ENCODE measurements at places on chromosomes 6 and 20.

DNA sequence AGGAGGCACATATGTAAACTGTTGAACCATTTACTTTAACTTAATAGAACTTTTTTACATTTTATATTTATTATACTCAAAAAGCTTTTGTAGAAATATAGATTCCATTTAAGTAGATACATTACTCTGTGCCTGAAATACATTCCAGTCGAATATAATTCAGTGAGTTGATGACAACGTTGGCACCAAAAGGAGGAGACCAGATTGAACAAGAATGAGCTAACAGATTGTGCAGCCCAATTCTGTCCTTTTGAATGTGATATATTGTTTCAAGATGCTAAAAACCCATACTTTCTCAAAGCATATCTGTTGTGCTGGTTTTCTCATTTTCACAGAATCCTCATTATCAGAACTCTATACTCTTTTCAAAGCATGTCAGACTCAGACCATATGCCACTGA lies 147.4 kb upstream of the SIM1 start:
- no peak for DNase-seq

DNA sequence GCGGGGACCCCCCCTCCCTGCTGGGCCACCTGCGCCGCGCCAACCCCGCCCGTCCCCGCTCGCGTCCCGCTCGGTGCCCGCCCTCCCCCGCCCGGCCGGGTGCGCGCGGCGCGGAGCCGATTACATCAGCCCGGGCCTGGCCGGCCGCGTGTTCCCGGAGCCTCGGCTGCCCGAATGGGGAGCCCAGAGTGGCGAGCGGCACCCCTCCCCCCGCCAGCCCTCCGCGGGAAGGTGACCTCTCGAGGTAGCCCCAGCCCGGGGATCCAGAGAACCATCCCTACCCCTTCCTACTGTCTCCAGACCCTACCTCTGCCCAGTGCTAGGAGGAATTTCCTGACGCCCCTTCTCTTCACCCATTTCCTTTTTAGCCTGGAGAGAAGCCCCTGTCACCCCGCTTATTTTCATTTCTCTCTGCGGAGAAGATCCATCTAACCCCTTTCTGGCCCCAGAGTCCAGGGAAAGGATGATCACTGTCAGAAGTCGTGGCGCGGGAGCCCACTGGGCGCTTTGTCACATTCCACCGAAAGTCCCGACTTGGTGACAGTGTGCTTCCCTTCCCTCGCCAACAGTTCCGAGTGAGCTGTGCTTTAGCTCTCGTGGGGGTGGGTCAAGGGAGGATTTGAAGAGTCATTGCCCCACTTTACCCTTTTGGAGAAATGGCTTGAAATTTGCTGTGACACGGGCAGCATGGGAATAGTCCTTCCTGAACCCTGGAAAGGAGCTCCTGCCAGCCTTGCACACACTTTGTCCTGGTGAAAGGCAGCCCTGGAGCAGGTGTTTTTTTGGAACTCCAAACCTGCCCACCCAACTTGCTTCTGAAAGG lies 2.1 kb downstream of the VEGFA start:
- DNase-seq: peak; percentile 62

- DNase-seq: no peak
Measured at GRCh38 chr6:35199866-35200265, 13.9 kb upstream of the SCUBE3 start.

DNA sequence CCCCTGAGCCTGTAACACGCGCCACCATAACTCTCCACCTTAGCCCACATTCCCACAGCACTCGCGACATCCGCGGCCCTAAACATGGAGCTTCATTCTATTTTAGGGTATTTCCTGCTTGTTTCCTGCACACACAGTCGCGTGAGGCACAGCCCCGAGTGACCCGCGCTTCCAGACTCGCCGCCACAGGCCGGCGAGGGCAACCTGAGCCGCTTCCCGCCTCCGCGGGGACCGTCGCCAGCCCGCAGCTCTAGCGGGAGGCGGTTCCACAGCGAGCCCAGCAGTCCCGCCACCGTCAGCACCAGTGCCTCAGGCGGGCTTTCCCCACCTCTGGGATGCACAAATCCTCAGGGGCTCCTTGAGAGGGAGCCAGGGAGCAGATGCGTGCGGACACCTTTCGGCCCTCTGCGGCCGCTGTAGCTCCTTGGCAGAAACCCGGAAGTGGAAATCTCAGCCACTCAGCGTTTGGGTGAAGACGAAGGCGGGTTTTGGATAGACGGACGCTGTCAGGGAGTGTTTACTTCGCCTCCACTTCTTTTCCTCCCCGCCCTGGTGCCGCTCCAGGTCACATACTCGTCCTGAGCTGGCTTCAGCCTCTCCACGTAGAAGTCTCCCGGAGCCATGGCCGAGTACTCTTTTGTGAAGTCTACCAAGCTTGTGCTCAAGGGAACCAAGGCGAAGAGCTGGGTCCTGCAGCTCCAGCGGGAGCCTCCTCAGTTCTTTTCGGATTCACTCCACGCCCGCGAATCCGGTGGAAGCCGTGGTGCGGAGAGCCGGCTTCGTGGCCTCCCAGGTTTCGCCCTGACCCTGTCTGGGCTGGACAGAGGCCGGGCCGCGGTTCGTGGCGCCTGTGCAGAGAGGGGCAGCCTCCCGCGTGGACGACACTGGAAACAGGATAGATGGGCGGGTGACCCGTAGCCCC lies 2177.4 kb upstream of the DEFB115 start:
- peak; percentile 7 for DNase-seq

DNA sequence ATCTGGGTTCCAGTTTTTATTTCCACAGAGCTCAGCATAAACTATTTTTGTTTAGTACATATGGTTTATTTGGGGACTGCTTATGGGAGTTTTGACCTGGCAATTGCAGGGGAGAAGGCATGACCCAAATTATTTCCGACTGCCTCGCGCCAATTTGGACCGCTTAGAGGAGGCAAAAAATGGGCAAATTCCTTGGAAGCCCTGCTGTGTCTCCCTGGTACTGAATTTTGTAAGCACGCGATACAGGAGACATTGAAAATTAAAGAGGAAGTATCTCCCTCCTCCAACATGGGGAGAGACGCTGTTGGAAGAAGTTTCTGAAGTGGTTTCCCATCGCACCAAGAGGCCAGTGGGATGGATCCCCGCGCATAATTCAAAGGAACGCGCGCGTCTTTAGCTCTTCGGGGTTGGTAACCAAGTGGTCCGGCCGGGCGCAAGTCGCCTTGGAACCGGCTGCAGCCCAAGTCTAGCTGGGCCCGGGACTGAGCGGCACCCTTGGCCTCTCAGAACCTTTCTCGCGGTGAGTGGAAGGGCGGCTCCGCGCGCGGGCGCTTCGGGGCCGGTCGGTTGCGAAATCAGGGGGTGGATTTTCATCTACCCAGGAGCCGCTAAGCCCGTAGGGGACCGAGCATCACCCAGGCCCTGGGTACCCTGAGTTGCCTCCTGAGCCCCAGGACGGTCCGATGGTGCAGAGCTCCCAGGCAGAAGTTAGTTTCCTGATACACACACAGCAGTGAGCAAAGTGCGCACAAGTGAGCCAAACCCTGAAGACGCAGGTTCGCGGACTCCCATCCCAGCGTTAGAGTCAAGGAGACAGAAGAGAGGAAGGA lies 6.2 kb downstream of the NKX2-2 start:
- no peak for DNase-seq

GRCh38 chr6:158552055-158552795 lies 7.7 kb upstream of the TMEM181 start:
- no peak for DNase-seq

DNA sequence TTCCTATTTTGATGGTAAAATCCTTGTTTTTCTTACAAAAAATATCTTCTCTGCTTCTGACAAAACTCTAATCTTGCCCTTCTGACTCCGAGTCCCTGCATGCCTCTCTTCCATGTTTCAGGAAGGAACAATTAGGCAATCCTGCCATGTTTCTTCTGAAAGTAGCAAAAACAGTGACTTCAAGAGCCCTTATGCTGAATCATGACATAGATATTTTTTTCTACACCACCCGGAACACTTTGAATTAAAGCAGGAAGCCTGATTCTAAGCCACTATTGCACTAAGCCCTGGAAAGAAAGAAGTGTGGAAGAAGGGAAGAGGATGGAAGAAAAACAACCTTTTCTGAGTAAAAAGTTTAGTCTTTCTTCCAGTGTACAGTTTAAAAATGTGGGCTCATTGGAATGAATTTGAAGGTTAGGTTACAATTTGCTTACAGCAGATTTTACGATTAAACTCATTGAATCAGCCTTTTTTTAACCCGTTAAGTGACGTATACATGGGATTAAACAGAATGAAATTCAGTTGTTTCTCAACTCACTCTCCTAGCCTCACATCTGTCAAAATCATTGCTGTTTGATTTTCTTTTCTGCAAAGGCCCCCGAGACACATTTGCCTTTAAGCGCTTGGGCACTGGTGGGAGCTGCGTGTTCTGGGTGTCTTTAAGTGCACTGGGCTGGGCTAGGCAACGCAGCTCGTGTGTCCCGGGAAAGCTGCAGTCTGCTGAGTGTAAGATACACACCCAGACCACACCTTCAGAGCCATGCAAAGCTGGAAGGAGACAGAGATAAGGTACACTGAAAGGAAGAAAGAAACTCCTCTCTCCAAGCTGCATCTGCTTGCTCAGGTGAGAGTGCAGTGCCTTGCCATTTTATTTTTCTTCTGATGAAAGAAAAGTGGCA lies 159.4 kb upstream of the CITED2 start:
- no peak for DNase-seq

DNA sequence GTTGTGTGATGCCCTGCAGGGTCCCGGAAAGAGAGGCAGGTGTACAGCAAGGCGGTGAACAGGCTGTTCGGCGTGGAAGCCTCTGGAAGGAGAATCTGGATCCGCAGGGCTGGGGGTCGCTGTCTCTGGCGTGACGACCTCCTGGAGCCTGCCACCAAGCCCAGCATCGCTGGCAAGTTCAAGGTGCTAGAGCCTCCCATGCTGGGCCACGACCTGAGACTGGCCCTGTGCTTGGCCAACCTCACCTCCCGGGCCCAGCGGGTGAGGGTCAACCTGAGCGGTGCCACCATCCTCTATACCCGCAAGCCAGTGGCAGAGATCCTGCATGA lies 36.5 kb downstream of the TGM6 start:
- DNase-seq: no peak

GRCh38 chr20:58251348-58251978 lies 23.0 kb upstream of the ANKRD60 start:
- no peak for DNase-seq

- DNase-seq: no peak
Measured at GRCh38 chr6:93927731-93928130, 508.4 kb upstream of the EPHA7 start.

- DNase-seq: no peak
Measured at GRCh38 chr6:119052292-119052889, 26.1 kb downstream of the FAM184A start.

- DNase-seq: no peak
Measured at GRCh38 chr6:151498327-151498726, 4.5 kb downstream of the CCDC170 start.

- DNase-seq: no peak
Measured at GRCh38 chr6:136809091-136809860, 13.1 kb upstream of the PEX7 start.

DNA sequence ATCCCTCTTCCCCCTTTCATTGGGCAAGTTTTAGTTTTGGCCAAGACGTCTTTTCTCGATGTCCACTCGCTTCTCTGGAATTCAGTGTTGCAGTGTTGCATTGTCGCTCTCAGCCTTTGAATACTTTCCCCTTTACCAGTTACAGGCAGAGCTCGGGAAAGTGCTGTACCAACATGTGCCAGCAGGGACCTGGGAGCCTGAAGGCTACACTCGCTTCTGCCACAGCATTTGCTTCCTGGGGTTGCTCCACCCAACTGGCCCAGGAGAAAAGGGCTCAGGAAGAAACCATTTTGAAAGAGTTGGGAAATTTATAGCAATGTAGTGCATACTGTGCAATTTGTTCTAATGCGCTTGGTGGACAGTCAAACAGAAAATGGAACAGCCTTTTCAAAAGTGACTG lies 78.6 kb downstream of the LINC00237 start:
- no peak for DNase-seq

GRCh38 chr6:80531681-80532619 lies 425.5 kb downstream of the BCKDHB start:
- no peak for DNase-seq

Measured in stimulated activated CD4-positive, alpha-beta T cell treated with anti-CD3 and anti-CD28 coated beads, Interleukin-4, amount 100 ng/mL, for 48 hours (primary cell).